ENCODE measurements at places on chromosomes 6 and 20.

DNA sequence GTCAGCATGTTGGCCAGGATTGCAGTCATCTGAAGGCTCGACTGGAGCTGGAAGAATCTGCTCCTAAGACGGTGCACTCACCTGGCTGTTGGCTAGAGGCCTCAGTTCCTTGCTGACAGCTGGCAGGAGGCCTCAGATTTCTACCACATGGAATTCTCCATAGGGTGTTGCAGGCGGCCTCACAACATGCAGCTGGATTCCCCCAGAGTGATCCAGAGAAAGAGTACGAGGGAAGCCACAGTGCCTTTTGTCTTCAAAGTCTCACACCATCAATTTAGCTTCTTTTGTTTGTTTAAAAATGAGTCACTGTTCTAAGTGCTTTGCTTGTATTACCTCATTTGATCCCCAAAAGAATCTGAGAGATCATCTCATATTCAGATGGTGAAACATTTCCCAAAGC is 65.5 kb upstream of the FYN start:
- peak; percentile 4 for DNase-seq

GRCh38 chr6:148835920-148836441 is 89.2 kb downstream of the UST start:
- DNase-seq = no peak

GRCh38 chr6:42403831-42404230 is 47.9 kb downstream of the TRERF1 start:
- no peak for DNase-seq

- no peak for DNase-seq
These were observed 109.0 kb downstream of the SULF2 start for GRCh38 chr20:47676219-47676721.

DNA sequence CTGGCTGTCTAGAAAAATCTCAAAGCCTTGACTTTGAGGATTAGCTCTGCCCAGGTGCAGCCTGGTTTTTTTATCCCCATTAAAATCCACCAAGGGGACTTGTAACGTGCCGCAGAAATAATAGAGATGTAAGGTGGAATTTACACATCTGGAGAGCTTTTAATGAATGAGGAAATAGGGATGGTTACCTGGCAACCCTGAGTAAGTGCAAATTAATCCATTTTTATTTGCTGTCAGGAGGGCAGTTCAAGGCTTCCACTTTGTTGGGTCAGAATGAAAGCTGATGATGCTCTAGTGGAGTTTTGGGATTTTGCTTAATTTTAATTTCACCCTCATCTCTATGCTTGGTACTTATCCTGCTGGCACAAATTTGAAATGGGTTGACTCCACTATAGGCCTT is 163.4 kb upstream of the CEP162 start:
- DNase-seq = no peak

GRCh38 chr6:35484921-35485392 is 11.9 kb downstream of the TEAD3 start:
- no peak for DNase-seq

- DNase-seq = peak; percentile 82
These were observed 3.3 kb upstream of the MOG start for GRCh38 chr6:29653452-29654038.

DNA sequence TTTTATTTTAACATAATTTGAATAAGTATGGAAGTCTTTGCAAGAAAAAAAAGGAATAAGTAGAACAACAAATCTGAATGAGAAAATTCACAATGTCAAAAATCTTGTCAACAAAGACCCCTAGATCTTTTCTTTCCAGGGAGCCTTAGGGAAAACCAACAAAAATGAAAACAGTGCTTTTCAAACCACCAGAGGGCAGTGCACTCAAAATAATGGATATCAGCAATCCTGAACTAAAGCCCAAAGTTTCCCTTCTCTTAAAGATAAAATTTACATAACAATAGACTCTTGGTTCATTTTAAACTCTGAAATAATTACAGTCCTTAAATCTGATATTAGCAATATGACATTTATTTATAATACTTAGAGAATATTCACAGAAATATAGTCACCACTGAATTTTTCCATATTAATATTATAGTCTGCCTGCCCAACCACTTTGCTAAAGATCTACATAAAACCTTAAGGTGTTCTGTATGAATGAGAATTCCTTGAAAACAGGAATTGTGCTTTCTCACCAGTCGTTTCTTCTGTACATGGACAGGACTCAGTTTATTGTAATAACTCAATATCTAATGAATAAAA is 105.3 kb upstream of the BMP5 start:
- DNase-seq = peak; percentile 55
